NCI-H1105 treated with DMSO at 0.1 percent for 48 hours (cell line): ENCODE measurements at places on chromosomes 4 and X.

- no peak for DNase-seq
Observed at GRCh38 chrX:122582280-122582974, 601.7 kb upstream of the GRIA3 start.

DNA sequence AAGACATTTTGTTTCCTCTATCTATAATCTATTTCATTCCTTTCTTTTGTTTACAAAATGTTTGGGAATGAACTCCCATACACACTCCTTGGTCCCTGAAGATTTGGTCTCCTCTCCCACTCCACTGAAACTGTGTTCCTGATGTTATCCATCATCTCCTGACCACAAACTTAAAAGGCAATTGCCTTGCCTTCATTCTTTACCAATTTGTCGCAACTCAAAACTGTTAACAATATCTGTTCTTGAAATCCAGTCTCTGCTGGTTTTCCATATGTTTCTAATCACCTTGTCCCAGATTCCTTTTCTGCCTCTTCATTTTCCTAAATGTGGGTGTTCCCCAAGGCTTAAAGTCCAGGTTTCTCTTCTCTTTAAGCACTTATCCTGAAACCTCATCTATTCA is 262.2 kb upstream of the TTC29 start:
- no peak for DNase-seq

GRCh38 chrX:120305531-120306141 is 5.6 kb downstream of the TMEM255A start:
- no peak for DNase-seq

DNA sequence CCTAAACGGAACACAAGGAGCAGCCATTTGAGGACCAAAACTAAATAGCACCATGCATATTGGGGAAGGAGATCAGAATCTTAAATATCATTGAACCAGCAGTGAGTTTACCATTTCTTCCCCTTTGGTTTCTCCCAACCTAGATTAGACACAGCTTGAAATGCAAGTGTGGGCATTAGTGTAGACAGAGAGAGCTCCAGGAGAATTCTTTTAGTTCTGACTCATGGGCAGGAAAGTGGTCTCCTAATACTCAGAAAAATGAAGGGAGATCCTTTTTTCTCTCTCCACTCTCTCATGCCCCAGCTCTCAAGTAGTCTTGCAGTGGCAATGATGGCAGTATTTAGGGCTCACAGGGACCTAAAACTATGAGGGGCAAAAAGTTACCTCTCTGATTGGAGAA is 567.9 kb downstream of the INPP4B start:
- no peak for DNase-seq

DNA sequence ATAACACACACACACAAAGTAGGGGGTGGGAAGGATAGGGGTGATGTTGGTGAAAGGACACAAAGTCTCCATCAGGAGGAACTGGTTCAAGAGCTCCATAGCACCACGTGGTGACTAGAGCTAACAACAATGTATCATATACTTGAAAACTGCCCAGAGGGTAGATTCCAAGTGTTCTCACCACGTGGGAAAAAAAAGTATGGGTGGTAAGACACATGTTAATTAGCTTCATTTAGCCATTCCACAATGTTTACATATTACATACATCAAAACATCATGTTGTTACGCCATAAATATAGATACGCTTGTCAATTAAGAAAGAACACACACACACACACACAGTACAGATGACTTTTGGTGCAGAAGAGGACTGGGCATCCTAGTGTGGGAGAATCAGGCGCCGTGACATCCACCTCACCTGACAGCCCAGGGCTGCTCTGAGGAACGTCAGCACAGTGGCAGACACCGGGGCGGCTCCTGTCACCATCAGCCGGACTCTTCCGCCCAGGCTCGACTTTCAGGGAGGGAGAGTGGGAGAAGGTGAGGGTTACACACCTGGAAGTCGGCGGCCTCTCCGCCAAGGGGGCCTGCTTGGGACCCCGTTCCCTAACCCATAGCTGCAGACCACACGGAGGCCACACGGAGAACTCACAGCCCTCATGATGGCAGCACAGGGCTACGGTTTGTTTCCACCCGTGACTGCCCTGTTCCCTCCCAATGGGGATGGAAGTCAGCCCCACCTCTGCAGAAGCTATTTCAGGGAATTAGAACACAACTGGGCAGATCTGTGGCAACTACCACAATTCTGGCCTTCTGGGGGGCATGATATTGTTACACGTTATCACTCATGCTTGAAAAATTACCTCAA is 31.8 kb upstream of the CENPU start:
- DNase-seq, result no peak

GRCh38 chr4:115834441-115834840 is 721.0 kb upstream of the NDST4 start:
- no peak for DNase-seq

DNA sequence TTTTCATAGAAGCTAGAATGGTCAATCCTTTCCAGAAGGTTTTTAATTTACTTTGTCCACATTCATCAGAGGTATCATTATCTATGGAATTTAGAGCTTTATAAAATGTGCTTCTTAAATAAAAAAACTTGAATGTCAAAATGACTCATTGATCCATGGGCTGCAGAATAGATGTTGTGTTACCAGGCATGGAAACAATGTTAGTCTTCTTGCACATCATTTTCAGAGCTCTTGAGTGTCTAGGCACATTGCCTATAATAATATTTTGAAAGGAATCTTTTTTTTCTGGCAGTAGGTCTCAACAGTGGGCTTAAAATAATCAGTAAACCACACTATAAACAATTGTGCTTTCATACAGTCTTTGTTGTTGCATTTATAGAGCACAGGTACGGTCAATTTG is 200.3 kb downstream of the FAT4 start:
- no peak for DNase-seq

DNA sequence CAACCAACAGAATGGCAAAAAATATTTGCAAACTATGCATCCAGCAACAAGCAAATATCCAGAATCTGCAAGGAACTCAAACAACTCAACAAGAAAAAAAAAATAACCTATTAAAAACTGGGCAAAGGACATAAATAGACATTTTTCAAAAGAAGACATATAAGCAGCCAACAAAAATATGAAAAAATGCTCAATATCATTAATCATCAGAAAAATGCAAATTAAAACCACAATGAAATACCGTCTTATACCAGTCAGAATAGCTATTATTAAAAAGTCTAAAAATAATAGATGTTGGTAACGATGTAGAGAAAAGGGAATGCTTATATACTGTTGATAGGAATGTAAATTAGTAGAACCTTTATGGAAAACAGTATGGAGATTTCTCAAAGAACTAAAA is 53.4 kb downstream of the WDR19 start:
- DNase-seq, result no peak

- DNase-seq, result no peak
Observed at GRCh38 chr4:25550376-25551030, 105.1 kb upstream of the SLC34A2 start.

GRCh38 chr4:37535872-37536271 is 150.3 kb downstream of the RELL1 start:
- DNase-seq, result no peak

DNA sequence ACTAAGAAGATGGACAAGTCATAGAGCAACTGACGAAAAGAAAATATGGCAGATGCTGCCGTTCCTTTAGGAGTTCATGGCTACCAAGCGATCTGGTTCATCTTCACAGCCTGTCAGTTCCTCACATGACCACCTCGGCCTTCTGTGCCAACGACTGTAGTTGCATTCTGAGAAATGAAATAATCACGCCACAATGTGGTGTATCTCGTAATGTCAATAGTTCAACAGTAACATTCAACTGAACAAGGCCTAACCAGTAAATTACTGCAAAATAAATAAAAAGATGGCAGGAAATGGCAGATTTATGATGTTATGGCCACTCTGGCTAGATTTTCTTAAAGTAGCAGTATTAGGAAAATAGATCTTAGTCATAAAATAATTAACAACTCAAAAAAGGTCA is 4.4 kb downstream of the GPRIN3 start:
- no peak for DNase-seq

- peak; percentile 59 for DNase-seq
Observed at GRCh38 chrX:119482481-119483480, 14.5 kb downstream of the SLC25A5 start.

DNA sequence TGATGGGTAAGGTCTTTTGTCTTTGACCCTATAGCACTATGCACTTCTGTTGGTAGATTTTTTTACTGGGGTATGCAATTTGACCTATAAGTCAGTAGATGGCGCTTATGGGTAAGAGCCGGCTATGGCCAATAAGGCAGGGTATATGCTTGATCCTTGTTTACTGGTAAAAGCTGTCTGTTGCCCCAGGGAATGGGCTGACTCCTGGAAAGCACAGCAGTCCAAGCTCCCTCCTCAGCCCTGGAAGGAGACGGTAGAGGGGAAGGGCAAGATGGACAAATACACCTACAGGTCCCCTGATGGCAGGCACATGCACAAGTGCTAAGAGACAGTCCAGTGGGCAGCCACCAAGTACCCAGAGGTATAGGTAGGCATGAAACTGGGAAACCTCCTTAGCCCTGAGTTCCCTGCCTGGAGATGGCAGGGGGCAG is 63.7 kb downstream of the ADAMTS3 start:
- peak; percentile 0 for DNase-seq

- DNase-seq, result no peak
Observed at GRCh38 chr4:65918872-65919271, 248.6 kb upstream of the EPHA5 start.

DNA sequence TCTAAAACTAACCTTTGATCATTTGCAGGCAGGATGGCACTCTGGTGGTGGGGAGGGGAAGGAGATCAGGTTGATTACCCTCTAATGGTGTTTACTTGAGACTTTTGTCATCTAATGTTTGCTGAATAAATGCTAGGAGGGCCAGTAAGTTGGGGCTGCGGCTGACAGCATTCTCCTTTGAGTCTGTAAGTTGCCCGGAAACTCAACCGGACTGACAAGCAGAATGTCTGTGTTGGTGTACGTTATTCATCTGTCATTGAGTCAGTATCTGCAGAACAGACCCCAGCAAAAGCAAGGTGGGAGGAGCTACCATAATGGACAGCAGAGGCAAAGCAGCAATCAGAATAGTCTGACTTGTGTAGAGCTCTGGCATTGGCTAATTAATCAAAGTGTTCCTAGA is 1210.6 kb upstream of the PABPC4L start:
- DNase-seq, result no peak

DNA sequence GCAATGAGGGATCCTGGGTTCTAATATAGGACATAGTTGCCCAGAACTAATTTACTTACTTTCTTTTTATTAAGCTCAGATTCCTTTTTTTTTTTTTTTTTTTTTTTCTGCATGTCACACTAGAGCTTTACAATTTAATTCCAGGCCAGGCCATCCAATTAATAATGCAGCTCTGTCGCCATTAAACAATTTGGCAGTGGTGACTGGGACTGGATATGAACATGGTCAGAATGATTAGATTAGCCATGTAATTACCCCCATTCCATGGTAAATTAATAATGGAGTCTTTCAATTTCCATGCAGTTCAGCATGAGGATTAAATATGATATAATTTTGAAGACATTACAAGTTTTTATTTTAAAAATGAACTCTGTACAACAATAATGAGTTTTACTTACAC is 226.9 kb upstream of the ANXA3 start:
- no peak for DNase-seq

DNA sequence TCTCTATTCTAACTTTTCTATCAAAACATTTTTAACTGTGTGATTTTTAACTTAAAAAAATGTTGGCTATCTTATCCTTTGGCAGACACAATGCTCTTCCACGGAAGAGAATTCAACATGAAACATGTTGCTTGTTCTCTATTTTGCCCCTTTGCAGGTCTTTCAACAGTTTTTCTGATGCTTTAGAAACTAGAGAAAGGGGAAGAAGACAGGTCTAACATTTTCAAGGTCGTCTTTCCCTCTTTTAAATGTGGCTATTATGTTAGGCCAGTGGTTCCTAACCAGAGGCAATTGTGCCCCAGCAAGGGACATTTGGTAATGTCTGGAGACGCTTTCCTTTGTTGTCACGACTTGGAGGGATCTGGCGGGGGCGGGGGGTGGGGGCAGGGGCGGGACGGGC is 95.0 kb downstream of the SH3KBP1 start:
- DNase-seq, result no peak

DNA sequence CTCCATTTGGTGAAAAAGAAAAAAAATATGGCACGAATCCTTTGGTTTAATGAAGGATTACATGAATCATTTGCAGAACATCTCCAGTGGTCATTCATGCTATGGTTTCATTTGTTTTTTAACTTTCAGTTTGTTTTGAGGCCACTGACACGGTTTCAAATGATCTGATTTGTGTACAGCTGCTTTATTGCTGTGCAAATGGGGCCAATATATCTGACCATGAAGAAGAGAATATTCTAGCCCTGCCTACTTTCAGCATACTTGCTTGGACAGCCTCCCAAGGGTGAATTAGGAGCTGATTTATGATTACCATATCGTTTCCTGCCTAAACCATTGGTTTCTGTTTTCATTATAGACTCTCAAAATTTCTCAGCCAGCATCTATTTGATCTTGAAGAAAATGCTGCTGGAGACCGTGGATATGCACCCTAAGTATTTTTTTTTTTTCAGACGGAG is 30.7 kb downstream of the SPARCL1 start:
- no peak for DNase-seq
